ENCODE measurements at places on chromosomes 16 and 17.

GRCh38 chr17:4573669-4574068 lies 10.7 kb upstream of the SMTNL2 start:
- DNase-seq: peak; percentile 56

- DNase-seq: no peak
Observed at GRCh38 chr16:86176462-86176861, 277.5 kb downstream of the IRF8 start.

DNA sequence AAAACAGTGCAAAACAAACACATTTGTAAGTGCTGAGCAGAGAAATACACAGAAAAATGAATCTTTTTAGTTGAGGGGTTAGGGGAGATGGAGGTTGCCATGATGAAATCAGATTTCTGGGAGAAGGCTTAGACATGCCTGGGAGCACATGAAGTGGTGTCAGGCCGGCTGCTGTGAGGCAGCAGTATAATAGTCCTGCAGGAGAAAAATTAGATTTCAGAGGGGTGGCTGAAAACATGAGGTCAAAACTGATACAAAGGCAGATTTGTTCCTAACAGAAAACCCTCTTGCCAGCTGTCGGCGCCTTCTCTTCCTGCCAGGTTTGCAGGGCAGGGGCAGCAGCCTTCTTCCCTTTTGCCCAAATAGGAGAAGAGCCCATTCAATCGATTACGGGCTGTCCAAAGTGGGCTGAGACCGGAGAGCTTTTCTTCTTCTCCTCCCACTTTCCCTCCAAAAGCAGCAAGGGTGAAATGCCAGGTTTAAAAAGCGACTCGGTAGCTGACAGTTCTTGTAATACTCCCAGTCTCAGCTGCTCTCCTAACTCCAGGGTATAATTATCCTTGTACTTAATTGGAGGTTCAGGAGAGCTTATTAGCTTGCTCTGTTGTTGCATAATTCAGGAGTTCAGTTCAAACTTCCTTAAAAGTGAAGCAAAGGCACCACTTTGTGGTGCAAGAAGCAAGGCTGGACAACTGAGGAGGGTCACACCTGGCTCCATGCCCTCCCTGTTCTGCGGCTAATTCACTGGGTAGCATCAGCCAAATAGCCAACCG lies 80.0 kb downstream of the PCTP start:
- no peak for DNase-seq

GRCh38 chr17:77208217-77208808 lies 67.5 kb downstream of the SEC14L1 start:
- no peak for DNase-seq

GRCh38 chr17:51006601-51007000 lies 114.1 kb downstream of the SPAG9 start:
- DNase-seq: no peak

DNA sequence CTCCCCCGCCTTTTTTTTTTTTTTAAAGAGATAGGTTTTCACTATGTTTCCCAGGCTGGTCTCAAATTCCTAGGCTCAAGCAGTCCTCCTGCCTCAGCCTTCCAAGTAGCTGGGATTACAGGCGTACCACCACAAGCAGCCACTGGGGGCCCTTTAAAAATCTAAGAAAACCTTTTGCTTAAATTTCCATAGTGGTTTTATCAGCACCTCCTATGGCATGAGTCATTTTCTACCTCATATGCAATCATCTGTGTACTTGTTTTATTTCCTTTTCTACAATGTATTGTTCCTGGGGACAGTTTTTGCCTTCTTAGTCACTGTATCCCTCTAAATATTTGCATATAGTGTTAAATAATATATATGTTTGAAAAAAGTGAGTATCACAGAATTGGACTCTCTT lies 29.2 kb downstream of the GNA13 start:
- DNase-seq: peak; percentile 72

GRCh38 chr16:22282254-22282892 lies 14.8 kb upstream of the POLR3E start:
- DNase-seq: no peak

DNA sequence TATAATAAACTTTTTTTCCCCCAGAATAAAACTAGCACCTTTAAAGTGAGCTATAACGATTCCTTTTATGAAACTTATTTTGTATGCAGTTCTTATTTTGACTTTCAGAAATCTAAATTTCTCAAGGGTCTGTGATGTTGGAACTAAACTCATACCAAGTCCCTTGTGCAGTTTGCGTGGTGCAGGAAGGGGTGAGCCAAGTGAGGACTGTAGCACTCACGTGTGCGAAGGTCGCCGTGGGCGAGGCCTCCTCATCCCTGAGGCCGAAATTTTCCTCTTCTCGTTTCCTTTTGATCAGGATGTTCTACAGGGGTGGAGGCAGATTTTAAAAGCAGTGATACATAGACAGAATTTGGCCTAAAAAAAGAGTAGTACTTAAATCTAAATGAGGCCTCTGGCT lies 73.7 kb downstream of the RPTOR start:
- DNase-seq: no peak

DNA sequence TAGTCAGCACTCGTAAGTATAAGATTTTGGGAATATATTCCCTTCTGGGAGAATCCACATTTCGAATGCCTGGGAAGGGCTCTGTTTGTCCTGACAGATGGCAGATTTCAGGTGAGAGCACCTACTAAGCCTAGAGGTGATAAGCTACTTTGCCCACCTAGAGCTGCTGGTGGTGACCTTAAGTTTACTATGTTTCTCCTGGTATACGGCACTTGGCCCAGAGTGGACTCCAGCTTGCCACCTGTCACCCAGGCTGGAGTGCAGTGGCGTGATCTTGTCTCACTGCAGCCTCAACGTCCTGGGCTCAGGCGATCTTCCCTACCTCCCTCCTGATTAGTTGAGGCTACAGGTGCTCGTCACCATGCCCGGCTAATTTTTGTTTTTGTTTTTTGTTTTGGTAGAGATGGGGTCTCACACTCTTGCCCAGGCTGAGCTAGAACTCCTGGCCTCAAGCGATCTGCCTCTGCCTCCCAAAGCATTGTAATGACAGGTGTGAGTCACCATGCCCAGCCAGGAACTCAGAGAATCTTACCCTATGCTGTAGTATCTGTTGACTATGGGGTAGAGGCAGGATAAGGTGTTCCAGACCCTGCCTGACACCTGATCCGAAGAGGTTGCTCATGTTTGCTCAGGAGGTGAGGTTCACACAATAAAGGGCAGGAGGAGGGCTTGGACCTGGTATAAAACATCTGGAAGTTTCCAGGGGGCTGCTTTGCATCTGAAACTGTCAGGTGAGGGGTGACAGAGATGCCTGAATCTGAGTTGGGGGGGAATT lies at the start of gene ZG16:
ZG16 (plus strand) TSS at position 681 of the 775 bp plus-strand sequence. CDS start 1,011 bp downstream, outside the sequence.
- DNase-seq: no peak

- no peak for DNase-seq
Observed at GRCh38 chr17:29133121-29133713, 47.0 kb downstream of the MYO18A start.

DNA sequence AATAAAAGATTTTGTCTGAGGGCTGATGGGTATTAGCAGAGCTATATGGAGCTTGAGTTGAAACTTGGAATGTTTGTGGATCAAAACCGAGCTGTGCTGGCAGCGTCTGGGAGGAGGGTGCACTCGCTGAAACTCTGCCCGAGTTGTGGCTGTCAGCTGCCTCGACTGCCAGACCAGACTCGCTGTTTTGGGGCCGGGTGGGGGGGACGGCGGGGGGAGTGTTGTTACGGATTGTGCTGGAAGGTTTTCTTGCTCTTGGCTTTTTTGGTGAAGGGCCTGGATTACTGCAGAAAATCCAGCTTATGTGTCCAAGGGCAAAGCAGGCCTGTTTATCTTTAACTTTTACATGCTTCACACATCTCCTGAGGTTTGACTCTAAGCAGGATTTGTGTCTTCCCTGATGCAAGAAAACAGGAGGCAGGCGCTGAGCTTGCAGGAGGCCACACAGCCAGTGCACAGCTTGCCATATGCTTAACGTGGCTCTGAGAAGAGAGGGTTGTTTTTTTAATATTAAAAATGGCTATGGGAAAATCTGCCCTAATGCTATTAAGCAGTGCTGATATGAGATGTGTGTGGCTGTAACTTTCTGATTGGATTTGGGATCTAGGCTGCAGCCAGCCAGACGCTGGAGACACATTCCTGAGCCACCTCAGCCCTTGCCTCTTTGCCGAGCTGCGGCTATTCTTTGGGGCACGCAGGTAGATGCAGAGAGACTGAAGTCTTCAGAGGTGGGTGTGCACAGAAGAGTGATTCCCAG lies 20.5 kb upstream of the RPTOR start:
- no peak for DNase-seq

DNA sequence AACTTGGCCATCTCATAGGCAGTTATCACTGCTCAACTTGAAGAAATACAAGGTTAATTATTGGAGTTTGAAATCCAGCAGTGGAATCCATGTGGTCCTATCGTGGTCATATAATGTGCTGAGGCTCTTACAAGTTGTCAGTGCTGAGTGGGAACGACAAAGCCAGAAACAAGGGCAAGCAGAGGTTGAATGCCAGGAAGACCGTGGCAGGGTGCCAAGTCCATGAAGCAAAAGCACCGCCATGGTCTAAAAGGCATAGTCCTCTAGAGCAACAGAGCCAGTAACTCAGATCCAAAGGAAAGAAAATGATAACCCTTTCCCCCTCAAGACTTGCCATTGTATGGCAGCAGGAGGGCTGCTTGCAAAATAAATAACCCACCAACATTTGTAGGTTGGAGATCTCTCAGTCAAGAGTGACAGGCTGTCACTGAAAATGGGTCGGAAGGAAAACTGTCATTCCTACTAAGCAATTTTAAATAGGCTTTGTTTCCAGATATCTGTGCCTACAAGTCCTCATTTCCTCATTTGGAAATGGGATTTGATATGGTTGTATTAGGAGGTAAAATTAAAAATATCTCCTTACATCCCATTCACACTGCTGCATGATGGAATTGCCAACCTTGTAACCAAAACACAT lies 36.4 kb upstream of the HSBP1 start:
- no peak for DNase-seq

GRCh38 chr17:980406-981291 lies 1.1 kb upstream of the NXN start:
- peak; percentile 90 for DNase-seq

GRCh38 chr16:17027488-17028129 lies 443.2 kb downstream of the XYLT1 start:
- no peak for DNase-seq

- DNase-seq: no peak
Observed at GRCh38 chr16:47895146-47895545, 260.6 kb downstream of the ABCC12 start.

- DNase-seq: no peak
Observed at GRCh38 chr16:35207059-35207999, 1747.9 kb downstream of the TP53TG3F start.

DNA sequence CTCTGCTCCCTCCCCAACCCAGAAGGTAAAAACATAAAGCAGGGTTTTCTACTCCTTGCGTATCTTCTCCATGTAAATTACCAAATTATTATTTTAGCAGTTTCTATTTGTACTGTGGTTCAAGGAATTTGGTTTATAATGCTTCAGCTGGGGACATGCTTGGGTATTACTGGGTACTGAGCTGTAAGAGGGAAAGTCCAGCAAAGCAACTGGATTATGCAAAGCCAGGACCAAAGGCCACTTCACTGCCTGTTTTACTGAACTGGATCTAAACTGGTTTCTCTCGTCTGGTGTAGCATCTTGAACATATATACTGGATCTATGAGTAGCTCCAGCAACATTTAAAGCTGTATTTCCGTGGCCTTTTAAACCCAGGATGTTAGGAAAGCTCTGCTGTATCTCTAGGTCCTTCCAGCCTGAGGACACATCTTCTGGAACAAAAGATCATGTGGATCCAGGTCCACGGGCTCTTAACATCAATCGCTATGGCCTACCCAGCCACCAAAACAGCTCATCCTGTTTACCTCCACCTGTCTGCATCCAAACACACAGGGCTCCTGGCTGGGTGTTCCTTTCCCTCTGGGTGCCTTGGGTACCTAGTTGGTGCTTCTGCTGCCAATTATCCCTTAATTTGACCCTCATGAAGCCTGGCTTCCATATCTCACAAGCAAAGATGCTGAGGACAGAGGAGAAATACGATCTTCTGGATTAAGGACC lies 7.2 kb downstream of the PMP22 start:
- DNase-seq: no peak

Data from CD4-positive, alpha-beta T cell treated with Interleukin-10 for 1 hour (primary cell).